Activated naive CD4-positive, alpha-beta T cell (primary cell): ENCODE measurements at places on chromosomes 6 and 20.

DNA sequence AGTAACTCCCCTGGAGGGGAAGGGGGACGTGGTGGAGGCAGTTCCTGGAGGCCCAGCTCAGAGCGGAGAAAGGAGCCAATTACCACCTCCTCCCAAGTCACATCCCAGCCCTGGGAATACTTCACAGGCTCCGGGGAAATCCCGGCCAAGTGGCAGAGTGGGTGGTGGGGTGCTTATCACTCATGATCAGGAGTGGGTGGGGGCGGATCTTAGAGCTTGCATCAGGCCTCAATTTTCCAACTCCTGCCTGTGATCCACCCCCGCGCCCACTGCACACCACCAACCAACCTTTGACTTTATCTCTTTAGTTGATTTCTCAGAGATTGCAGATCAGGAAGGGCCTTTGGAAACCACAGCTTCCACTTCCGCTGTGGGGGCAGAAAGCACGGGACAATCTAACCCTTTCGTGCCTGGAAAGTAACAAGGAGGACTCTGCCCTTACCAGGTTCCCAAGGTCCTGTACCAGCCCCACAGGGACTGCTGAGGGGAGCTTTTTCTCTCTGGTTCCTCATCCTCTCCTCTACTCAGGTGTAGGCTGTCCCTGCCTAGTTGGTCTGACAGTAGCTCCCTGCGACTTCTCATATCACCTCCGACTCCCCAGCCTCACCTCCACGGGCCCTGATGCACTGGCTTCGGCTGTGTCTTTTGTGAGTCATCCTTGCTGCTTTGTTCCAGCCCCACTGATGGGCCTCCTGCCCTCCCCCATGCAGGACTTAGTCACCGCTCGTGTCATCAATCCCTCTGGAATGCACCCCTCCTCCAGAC lies 24.9 kb upstream of the IER3 start:
- DNase-seq = peak; percentile 39

DNA sequence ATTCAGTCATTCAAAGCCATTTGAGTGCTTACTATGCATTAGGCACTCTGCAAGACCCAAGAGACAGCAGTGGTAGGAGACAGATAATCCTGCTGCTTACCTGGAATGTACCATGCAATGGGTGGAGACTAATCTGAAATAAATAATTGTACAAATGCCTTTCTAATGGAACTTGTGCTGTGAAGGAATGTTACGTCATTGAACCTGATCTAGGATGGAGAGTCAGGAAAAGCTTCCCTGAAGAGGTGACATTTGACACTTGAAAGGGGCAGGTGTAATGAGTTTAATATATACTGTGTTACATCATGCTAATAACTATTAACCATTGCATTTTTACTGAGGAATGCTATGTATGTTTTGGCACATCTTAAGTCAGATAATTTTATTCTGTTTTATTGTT lies 491.0 kb upstream of the FLRT3 start:
- no peak for DNase-seq

- DNase-seq = no peak
Observed at GRCh38 chr20:37680420-37680819, 13.4 kb upstream of the CTNNBL1 start.

- no peak for DNase-seq
Observed at GRCh38 chr6:128365520-128366160, 154.8 kb downstream of the PTPRK start.

DNA sequence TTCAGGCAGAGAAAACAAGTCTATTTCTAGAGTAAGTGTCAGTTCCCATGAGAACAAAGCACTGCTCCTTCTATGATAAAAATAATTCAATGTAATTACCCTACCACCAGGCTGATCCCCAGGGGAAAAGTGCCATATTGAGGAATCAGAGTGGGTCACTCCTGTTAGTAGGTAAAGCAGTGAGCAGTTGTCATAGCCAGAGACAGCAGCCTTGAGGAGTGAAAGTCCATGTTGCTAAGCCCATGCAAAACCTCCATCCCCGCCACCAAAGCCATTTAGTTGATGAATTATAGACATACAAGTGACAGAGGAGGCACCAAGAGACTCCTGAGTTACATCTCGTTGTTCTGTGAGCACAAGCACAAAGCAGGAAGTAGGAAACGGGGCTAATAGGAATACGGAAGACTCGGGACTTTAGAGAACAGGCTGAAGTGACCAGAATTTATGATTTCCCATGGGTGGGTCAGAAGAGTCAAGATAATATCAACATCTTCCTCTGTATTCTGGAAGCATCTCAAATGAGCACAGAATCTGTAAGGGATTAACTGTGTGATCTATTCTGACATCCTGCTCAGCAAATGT lies 197.9 kb downstream of the MAFB start:
- DNase-seq = no peak
